Astrocyte of the spinal cord (primary cell): ENCODE measurements at places on chromosomes 7 and 10.

GRCh38 chr7:101964680-101965452, 147.4 kb downstream of the CUX1 start:
- DNase-seq = no peak

DNA sequence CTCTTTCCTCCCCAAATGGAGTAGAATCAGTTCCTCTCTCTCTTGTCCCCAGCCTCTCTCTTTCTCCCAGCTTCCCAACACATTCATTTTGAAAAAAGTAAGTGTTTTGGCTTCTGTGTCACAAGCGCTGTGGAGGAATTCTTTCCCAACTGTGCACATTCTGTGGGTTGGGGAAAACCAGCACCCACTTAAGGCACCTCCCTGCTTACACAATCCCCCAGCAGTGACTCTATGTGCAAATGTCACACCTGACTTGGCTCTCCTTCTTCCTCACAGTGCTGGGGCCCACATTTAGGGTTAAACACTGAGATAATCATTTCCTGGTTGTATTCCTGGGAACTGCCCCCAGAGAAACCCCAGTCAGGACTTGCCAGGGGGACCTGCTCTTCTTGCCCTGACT, 358.1 kb upstream of the ZNF32 start:
- DNase-seq = no peak

GRCh38 chr7:69992938-69993337, 394.7 kb downstream of the AUTS2 start:
- no peak for DNase-seq

DNA sequence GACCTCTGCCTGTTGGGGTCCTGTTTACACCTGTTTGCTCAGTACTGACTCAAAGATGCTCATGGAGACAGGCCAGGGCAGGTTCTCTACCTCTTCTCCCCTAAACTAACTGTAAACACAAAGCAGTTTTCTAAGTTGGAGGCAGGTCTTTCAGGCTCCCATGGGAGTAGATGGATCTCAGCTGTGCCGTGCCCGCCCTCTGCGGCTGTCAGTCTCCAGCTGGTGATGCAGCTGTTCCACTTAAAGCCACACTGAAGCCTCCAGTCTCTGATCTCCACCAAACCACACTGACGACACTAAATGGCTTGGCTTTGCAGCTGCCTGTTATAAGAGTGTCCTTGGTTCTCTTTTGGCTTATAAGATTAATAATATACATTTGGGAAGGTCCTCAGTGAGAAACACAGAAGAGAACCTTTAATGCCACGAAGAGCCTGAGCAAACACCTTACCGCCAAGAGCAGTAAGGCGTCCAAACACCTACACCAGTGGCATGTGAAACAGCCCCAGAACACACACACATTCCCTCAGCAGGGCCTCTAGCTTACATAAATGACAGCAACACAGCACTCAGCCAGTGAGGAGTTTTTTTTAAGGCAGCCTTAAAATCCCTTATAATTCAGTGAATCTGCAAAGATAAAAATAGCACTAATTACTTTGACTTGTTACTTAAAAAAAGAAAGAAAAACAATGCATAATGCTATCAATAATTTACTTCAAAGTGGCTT, 60.4 kb upstream of the KCNIP2 start:
- DNase-seq = no peak

- no peak for DNase-seq
These were observed 38.2 kb downstream of the GSDME start for GRCh38 chr7:24718977-24719491.

GRCh38 chr7:57685418-57685817, 235.4 kb downstream of the ZNF716 start:
- DNase-seq = no peak

DNA sequence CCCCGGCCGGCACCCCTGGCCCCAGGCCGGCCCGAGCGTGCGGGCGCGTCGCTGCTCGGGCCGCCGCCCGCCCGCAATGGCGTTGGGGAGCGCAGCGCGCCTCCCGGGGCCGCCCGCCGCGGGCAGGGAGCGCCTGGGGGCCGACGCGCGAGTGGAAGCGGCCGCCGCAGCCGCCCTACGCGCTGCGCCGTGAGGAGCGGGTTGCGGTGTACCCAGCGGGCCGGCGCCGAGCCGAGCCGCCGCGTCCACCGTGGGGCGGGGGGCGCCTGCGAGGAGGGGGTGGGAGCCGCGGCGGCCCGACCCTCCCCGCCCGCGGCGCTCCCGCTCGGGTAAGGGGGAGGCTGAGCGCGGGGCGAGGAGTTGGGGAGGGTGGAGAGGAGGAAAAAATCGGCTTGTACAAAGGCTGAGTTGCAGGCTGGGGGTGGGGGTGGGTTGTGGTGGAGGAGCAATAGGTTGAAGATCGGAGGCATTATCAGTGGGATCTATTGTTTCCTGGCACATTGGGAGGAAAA, 473 bp downstream of the PPP1R9A start:
- no peak for DNase-seq

GRCh38 chr7:140049339-140050024, 13.3 kb downstream of the PARP12 start:
- no peak for DNase-seq

GRCh38 chr7:987909-988308, 4.9 kb downstream of the CYP2W1 start:
- DNase-seq = no peak

DNA sequence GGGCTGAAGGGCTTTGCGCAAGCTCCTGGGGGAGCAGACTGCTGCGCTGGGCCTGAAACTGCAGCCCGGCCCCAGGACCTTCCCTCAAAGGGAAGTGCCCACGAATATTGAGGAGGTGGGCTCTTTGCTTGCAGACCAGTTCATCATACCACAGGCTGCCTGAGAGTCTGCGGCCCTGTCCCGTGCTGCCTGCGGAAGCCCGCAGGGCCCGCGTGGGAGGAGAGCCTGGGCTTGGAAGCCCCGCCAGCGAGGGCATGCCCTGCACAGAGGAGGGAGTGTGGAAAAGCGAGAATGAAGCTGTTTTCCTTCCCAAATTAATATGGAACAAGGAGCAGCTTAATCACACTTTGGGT, 83.6 kb upstream of the MKI67 start:
- no peak for DNase-seq

DNA sequence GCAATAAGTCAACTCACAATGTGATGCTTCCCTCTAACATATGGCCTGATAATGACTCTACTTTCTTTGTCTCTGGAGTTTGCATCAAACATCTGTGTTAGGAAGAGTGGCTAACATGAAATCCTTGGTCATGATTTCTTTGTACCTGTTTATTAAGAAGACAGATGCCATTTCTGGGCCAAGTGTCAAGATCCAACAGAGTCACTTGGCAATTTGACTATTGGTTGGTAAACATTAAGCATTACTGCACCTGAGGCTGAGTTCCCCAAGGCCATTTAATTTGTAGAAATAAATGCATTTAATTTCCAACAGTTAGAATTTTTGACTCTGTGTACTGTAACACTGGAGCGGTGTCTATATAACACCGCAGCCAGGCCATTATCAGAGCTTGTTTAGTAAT, 403.7 kb downstream of the GALNT17 start:
- DNase-seq = no peak

DNA sequence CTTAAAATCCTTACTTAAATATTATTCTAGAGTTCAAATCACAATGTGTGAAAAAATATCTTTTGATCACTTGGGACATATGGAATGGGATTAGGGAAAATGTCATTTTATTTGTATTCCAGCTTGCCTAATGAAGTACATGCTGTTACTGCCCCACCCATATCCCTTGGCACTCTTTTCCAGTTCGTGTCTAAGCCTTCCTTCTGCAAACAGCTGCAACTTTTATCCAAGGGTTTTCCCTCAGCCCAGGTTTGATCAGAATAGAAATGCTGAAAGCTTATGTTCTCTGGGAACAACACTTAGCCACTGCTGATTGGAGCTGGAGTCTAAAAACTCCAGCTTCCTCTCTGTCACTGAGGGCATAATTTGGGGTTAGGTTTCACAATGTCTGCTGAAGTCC, 214.1 kb upstream of the FAM3C start:
- no peak for DNase-seq

DNA sequence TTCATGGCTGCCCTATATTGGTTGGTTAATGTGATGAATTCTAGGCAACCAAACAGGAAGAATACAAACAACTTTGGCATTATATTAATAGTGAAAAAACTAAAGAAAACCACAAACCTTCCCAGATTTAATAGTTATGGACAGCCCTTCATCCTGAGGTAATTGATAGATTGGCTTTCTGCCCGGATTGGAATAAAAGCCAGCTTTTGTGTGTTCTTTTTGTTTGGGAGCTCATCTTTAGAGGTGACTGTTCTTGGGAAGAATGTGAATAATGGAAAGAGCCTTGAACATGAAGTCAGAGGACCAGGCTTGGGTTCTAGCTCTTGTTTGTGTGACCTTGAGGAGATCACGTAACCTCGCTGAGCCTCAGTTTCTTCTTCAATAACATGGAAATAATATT, 92.3 kb downstream of the VTI1A start:
- no peak for DNase-seq

DNA sequence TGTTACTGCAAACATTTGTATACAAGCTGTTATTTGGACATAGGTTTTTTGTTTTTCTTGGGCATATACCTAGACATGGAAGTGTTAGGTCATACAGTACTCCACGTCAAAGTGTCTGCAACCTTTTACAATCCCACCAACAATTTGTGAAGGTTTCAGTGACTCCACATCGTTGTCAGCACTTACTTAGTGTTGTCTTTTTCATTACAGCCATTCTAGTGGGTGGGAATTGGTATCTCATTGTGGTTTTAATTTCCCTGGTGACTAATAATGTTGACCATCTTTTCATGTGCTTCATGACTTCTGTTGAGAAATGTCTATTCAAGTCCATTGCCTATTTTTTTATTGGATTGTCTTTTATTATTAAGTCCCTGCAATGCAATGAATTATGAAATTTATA, 95.0 kb downstream of the UBE3C start:
- peak; percentile 36 for DNase-seq

GRCh38 chr7:136637813-136638212, 230.6 kb upstream of the CHRM2 start:
- DNase-seq = peak; percentile 9

DNA sequence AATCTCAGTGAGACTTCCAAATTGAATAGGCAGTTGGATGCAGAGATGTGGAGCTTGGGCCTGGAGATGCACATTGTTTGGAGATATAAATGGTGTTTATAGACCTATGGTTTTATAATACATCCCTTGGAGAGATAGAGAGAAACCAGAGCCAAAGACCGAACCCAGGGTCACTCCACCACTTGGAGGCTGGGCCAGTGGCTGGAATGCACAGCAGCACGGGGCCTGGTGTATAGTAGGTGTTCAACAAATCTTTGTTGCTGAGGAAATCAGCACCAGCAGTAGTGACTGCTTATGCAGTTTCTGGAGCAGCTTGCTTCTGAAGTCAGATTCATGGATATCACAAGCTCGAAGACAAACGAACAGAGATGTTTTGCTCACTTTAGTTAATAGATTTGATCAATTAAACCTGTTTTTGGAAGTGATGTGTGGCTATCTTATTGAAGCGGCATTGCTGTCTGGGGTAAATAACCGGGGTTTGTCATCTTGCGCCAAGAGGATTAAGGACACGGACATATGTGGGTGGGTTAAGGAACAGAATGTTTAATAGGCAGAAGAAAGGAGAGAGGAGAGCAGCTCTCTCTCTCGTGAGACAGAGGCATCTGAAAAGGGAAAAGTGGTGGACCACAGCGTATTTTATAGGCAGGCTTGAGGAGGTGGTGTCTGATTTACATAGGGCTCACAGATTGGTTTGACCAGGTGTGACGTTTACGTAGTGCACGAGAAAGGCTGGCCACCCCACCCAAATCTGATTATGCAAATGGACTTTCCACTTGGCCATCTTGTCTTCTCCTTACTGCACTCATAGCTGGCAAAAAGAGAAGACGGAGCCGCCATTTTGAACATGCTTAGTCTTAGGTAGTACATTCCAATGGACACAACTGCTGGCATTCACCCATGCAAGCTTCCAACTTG, 11.1 kb downstream of the RBP4 start:
- DNase-seq = no peak

GRCh38 chr7:99331002-99331401, 5.3 kb downstream of the ARPC1A start:
- DNase-seq = no peak

- DNase-seq = peak; percentile 100
These were observed at the start of gene ABCF2 for GRCh38 chr7:151226875-151227782. TSS of gene ABCF2 (minus strand) at chr7:151227205. CDS start at chr7:151226458, 747 bp downstream.

DNA sequence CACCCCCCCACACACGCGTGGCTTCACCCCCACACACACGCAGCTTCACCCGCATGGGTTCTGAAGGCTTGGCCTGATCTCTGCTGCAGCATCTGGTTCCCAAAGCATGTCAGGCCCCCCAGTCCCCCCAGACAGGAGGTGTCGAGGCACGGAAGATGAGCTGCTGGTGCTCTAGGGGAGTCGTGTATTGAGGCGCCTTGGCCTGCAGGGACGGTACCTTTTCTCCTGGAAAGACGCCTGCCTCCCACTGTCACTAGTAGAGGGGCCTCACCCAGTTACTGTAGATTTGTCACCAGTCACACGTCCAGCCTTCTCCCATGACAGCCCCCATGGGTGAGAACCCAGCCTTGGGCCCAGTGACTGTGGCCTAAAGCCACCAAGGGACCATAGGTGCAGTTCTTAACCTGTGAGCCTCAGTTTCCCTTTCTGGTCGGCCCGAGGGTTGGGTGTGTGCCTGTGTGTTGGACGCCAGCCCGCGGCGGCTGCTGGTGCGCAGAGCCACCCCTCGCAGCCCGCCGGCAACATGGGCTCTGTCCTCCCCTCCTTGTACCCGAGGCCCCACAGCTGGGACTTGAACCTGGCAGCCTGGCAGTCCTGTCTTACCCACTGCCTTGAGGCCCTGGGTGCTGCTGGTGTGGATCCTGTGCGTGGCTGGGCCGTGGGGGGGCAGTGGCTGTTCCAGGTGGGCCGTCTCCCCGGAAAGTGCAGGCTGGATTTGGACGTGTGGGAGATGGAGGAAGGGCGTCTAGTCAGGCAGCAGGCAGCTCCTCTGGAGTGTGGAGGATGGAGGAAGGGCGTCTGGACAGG, 81.7 kb downstream of the NKX6-2 start:
- DNase-seq = no peak

DNA sequence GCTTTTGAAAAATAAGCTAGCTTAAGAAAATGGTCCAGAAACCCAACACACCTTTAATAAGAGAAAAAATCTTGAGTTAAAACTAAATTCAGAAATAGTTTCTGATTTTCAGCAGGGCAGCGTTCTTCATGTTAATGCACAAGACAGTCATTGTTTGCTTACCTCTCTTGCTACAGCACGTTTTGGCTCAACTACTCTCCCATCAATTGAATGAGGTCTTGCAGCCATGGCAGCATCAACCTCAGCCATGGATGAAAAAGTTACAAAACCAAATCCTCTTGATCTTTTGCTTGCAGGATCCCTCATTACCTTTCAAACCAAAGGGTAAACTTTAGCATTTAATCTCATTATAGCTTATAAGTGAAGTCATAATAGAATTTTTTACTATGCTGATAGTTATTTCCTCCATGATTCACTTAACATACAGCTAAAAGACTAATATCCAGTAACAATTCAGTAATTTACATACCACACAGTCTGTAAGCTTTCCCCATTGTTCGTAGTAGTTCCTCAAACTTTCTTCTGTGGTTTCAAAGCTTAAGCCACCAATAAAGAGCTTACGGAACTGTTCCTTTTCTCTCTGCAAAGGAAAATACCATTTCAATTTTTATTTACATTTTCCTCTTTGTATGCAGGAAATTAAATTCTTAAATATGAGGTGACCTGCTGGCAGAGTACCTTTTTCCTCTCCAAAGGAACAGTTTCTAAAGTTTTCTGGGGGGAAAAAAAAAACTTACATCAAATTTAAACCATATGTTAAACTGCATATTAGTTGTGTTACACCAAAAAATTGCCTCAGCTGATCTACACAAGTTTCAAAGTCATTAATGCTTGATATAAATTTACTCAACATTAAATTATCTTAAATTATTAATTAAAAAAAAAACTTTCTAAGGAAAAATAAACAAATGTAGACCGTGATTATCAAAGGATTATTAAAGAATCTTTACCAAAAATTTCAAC, 3.1 kb downstream of the HNRNPA2B1 start:
- DNase-seq = no peak
